ENCODE measurements at places on chromosomes 2 and 18.

GRCh38 chr2:53942280-53942679 is 28.5 kb downstream of the PSME4 start:
- no peak for DNase-seq

- peak; percentile 61 for DNase-seq
These were observed 95.2 kb downstream of the POLE4 start for GRCh38 chr2:75053484-75054112.

- peak; percentile 94 for DNase-seq
These were observed 20.9 kb upstream of the SMAD4 start for GRCh38 chr18:51009072-51009471.

- no peak for DNase-seq
These were observed 89.7 kb downstream of the POLE4 start for GRCh38 chr2:75047992-75048625.

DNA sequence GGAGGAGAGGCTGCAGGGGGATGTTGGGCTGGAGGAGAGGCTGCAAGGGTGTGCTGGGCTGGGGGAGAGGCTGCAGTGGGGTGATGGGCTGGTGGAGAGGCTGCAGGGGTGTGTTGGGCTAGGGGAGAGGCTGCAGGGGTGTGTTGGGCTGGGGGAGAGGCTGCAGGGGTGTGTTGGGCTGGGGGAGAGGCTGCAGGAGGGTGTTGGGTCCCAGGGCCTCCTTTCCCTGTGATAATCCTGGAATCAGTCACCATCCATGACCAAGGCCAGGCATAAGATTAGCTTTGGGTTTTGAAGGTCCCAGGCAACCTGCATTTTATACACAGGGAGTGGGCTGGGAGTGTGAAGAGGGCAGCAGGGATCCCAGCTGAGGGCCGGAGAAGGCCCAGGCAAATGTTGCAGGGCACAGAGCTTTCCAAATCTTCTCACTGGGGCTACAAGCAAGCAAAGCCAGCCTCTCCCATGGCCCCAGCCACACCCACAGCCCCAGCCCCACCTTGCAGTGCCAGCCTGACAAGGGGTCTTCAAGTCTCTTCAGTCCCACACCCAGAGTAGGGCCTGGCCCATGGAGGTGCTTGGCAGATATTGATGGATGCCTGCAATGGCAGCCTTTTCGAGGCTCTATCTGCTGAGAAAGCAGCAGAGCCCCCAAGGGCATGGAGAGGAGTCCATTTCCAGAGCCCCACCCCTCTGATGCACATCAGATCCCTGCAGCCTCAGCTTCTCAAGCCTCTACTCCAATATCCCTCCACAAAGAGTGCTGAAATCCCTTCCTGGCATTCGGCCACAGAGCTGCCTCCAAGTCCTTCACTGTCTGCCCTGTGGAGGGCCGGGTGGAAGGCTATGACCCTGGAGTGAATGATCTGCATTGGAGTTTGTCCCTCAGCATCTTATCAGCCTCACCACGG is 50.3 kb upstream of the GLI2 start:
- peak; percentile 4 for DNase-seq

DNA sequence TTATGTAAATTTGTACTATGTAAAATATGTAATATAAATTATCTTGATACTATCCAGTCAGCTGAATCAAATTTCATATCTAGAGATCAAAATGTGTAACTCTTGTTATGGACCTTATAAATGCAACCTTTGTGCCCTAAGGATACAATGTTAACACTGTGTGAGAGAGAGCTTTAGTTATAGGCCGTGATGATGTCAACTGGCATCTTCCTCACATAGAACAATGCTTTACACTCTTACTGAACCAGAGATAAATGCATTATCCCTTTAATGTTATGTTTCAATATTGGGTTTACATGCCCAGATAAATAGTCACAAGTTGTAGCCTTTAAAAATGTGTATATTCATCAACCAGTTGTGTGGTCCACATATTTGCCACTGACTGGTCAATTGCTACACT is 115.1 kb downstream of the KCNJ3 start:
- no peak for DNase-seq

Data from NCI-H524 (cell line).